ENCODE measurements at places on chromosomes 2 and 18.

GRCh38 chr18:2147476-2148230, 423.7 kb downstream of the METTL4 start:
- DNase-seq = no peak

DNA sequence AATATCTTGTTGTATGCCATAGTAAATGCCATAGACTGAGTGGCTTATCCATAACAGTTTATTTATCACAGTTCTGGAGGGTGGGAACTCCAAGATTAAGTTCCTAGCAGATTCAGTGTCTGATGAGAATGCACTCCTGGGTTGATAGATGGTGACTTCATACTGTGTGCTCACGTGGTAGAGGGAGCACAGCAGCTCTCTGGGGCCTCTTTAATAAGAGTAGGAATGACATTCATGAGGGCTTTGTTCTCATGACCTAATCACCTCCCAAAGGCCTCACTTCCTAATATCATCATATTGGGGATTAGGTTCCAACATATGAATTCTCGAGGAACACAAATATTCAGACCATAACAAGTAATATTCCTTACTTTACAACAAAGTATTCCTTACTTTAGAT, 98.1 kb upstream of the SH3BP4 start:
- no peak for DNase-seq

DNA sequence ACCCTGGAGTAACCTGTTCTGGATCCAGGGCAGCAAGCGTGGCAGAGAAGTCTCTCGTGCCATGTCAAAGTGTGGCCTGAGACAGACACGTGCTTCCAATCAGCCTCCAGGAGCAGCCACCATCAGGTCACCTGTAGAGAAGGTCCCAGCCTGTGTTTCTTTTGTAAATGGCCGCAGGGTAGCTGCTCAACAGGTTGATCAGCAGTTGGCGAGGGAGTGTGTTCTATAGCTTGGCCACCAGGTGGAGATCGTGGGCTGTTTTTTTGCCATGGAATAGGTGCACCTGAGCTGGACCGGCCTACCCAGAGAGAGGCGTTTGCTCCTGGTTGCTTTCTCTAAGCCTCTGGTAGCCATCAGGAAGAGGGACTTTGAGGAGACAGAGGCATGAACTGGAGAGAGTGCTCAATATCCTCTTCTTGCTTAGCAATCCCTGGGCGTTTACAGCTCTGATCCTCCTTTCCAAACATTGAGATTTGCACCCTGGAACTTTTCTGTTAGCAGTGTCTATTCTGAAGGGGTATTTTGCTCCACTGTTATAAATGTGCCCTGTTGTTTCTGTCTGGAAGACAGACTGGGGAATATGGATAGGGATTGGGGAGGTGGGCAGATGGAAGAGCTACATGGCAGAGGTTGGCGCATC, 34.2 kb upstream of the EN1 start:
- peak; percentile 74 for DNase-seq

DNA sequence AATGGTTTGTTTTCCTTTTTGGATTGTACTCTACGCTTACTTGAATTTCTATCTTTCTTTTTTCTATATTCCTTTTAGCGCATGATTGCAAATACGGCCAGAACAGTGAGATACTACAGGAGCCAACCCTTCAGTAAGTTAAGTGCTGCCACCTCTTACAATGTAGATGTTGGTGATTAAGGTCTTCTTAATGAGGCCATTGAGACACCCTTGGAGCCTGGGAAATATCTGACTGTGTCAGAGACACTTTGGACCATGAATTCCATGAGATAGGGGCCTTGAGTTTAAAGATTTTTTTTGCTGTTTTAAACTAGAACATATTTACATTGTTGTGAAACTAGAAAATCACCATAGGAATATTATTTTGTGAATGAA, 27.1 kb upstream of the MAP3K20 start:
- no peak for DNase-seq

- DNase-seq = no peak
These were observed 216.6 kb downstream of the HDAC4 start for GRCh38 chr2:239184179-239184578.

- DNase-seq = no peak
These were observed 1009.6 kb upstream of the DDX18 start for GRCh38 chr2:116804901-116805300.

DNA sequence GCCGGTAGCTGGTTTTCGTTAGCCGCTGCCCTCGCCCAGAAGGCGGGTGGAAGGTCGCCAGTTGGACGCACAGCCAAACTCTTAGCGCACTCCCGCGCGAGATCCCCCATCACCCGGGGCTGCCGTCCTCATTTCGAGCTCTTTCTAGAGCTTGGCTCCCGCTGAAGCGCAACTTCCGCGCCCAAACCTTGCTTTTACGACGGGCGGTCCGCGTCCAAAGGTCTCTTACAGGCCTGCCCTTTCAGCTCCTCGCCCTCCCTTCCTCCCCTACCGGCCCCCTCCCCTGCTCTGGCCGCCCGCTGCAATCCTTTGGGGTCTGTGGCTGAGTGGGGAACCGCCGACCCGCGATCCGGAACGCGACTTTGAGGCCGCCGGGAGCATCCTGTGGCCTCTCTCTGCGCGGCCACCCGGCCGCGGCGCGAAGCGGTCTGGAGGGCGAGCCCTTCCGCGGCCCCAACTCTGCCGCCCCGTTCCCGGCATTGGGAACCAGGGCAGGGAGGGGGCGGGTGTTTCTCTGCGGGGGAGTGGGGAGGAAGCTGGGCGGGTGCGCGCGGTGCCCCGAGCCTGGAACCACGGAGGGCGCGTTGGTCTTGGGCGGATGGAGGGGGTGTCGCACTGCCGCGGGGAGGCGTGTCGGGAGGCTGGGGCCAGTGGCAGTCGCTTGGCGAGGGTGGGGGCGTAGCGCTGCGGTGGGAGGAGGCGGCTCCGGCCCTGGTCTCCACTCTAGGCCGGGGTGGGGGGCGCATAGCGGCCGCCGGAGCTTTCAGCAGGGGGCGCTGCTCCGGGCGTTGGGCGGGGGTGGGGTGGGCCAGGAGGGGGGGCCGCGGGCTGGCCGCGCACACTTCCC, at the start of gene GDF7:
Gene GDF7 (plus strand): TSS at position 841 of the 847 bp plus-strand sequence. CDS start 96 bp downstream, outside the sequence.
- no peak for DNase-seq

DNA sequence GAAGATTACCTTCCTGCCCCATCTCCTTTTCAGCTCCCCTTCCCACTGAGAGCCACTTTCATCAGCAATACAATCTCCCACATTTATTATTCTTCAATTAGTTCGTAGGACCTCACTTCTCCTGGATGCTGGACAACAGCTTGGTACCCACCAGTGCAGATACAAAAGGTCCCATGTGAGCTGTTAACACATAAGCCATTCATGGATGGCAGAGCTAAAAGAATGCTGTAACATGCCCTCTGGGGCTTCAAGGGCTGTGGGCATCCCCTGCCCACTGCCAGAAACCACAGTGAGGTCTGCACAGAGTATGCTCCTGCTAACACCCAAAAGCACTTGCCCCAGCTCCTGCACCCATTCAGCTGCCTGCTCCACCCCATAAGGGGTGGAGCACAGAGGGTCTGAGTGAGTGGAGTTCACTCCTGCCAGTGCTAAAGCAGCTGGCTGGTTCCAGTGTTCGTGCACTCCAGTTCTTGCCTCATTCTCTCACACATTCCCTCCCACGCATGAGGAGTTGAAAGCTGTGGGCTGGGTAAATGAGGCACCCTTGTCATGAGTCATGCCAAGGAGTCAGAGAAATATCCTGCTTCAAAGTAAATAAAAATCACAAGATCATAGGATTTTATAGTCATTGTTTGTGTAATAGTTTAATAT, 305.9 kb upstream of the TMEFF2 start:
- DNase-seq = no peak

- DNase-seq = no peak
These were observed 89.5 kb downstream of the PXDN start for GRCh38 chr2:1654696-1655374.

- DNase-seq = no peak
These were observed 14.8 kb downstream of the SP110 start for GRCh38 chr2:230205034-230205433.

DNA sequence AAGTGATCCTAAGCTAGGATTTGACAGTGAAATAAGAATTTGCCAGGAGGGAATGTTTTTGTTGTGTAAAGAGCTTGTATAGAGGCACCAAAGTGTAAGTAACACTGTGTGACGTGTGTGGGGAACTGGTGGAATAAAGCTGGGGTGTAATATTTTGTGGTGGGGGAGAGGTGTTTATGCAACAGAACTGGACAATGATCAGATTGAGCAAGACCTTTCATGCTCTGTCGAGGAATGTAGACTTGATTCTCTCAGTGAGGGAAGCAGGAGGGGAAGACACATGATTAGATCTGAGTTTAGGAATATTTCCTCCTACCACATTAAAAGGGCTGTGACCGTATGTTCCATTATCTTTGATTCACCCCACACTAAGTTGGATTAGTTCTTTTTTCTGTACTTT, 43.6 kb downstream of the EFEMP1 start:
- no peak for DNase-seq

- DNase-seq = no peak
These were observed 421.0 kb downstream of the ZNF521 start for GRCh38 chr18:24930971-24931370.

- no peak for DNase-seq
These were observed 42.6 kb downstream of the STK17B start for GRCh38 chr2:196128749-196129148.

All from progenitor cell of endocrine pancreas (in vitro differentiated cells).